ENCODE measurements at places on chromosomes 6 and 20. TPM values are rescaled to one million over a fixed set of nuclear protein-coding genes. Genes with fewer than 3 reads are reported as not detected.

BPIFB4 gene
- total RNA-seq: not detected

SIRPA gene
- total RNA-seq: 10.5 TPM

DNA sequence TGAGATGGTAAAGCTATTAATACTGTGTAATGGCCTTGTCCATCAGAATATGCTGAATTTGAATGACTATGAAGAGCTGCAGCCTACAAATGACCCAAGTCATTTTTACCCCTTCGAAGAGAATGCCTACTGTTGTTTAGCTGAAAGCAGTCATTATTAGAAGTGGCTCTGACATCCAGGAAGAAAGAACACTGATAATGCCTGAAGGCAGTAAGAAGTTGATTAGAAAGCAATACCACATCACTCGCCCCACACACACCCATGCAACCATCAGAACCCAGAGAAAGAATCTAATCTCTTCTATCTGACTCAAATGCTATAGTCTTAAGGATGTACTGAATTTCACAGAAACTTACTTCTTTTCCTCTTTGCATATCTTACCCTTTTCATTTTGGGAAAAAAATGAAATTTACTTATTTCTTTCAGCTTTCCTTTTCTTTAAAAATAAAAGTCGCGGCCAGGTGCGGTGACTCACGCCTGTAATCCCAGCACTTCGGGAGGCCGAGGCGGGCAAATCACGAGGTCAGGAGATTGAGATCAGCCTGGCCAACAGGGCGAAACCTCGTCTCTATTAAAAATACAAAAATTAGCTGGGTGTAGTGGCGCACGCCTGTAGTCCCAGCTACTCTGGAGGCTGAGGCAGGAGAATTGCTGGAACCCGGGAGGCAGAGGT lies 61.0 kb downstream of the ARHGAP18 start:
- no peak for DNase-seq

GRCh38 chr6:11275598-11275997 lies 43.1 kb upstream of the NEDD9 start:
- no peak for DNase-seq

DNA sequence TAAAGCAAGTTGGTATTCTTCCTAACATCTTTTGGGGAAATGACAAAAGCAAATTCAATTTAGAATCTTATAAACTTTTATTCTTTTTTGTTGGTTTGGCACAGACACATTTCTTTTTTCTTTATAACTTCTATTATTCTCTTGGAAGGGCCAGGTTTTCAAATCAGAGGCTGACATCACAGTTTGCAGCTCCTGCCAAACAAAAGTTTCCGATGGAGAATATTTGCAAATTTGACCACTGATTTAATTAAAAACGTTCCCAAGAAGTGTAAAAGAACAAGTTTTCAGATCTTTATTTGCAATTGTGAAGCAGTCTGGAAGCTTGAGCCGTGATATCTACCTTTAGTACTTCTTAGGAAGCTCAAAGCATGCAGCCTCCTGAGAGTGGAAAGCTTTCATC lies 53.8 kb upstream of the CD83 start:
- no peak for DNase-seq

- DNase-seq: no peak
Measured at GRCh38 chr20:23870461-23870860, 9.1 kb downstream of the CST5 start.

DNA sequence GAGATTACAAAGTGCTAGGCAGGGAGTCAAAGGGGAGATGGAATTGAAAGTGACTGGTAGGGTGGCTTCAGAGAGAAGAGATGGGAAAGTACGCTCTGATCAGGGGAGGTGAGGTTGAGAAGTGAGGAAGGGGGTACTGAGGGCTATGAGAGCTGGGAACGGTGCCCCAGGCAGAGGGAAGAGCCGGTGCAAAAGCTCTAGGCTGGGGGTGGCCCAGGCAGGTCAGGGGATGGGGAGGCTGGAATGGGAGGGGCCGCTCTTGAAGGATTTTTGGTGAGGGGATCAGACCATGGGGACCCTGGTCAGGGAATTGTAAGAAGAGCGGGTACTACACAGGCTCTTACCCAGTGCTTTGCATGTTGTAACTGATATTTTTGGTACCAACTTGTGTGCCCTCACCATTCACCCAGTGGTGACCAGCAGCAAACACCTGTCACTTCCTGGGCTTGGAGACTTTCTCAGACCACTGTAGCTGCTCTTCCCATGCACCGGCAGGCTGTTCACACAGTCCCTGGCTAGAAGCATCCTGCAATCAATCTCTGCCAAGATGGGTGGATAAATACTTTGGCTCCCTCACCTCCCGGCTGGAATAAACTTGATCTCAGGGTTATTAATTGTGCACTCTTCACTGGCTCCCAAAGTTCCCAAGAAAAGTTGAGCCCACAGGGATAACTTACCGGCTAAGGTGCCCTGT lies 24.0 kb downstream of the PCK1 start:
- no peak for DNase-seq

Data from A172 (cell line).